SW 1271 (cell line): ENCODE measurements at places on chromosomes 11 and 22.

GRCh38 chr11:66004186-66004585, 1.9 kb downstream of the BANF1 start:
- DNase-seq: no peak

- no peak for DNase-seq
These were observed 30.1 kb downstream of the BRSK2 start for GRCh38 chr11:1419811-1420210.

GRCh38 chr11:6911948-6912347, 8.9 kb upstream of the OR2D3 start:
- no peak for DNase-seq

DNA sequence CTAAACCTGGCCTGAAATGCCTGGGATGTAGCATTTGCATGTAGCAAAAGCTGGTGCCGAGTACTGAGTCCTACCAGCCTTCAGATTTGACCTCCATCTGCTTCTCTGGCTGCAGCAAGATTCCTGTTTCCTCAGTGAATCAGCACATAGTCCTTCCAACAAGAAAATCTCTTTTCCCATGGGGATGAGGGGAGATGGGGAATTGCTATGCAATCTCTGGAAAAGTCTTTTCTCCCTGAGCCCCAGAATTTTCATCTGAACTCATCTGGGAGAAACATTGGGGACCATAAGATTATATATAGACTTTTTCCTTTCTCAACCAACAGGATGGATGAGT, 32.0 kb upstream of the YWHAH start:
- DNase-seq: no peak

- no peak for DNase-seq
These were observed 1.1 kb downstream of the UBASH3B start for GRCh38 chr11:122656631-122657101.

DNA sequence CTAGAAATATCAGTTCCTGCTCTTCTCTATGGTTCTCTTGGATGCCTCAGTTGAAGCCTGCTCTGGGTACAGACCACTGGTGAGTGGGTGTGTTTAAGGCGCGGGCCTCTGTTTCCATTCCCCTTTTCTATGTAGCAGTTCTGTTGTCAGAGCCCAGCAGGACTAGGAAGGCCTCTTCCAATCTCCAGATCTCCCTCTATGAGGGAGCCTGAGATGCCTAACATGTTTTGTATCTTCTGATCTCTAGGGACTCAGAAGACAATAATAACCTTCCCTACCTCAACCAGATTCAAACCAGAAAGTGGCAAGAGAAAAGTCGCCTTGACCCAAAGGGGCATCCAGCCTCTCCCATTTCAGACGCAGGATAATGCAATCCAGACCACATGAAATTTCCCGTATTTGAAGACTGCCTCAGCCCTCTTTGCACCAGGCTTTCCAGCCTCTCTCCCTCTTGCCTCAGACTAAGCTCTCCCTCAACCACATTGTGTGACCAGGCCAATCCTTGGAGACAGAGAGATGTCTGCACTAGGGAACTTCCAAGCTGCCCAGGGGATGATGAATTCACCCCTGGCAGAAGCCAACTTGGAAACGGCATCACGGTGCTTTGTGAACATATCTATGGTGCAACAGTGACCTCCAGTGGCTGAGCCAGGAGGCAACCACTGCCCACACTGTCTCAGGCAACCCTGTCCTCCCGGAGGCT, 150.1 kb upstream of the UBASH3B start:
- DNase-seq: peak; percentile 66

- DNase-seq: no peak
These were observed at the start of gene LAYN for GRCh38 chr11:111540114-111540936. Gene LAYN (plus strand): TSS chr11:111540720. CDS start chr11:111540844, 124 bp downstream.

GRCh38 chr11:128774593-128774992, 80.7 kb downstream of the FLI1 start:
- no peak for DNase-seq

DNA sequence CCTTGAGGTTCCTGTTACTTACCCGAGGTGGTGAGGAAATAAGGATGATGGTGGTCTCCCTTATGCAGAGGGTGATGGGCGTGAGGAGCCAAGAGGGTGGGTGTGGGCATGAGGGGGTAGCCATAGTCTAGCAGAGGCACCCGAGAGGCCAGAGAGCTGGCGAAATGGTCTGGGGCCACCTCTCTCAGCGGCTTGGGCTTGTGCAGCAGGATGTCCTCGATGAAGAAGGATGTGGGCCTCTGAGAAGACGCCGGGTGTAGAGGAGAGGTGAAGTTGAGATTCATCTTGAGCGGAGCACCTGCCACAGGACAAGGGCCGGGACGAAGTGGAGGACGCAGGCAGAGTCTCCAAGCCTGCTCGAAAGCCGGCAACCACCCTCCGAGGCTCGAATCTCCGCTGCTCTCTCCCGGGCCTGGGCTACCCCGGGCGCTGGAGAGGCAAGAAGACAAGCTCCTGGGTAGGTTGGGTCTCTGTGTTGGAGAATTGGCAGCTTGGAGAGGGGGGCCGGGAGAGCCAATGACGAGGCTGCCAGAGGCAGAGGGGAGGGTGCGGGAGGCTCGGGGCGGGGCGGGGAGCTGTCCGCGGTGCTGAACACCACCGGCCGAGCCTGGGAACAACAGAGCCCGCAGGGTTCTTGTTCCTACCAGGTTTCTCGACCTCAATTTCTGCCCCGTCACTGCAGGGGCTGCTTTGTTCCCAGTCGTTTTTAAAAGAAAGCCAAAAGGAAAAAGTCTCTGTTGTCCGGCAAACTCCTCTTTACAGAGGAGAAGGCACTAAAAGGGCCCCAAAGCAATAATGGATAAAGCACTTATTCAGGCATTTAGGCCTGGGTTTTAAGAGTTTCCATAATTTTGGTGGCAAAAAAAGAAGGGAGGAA, at the start of gene BSX:
BSX (minus strand) TSS at position 447 of the 877 bp plus-strand sequence; CDS start at position 284, 163 bp downstream.
- no peak for DNase-seq

DNA sequence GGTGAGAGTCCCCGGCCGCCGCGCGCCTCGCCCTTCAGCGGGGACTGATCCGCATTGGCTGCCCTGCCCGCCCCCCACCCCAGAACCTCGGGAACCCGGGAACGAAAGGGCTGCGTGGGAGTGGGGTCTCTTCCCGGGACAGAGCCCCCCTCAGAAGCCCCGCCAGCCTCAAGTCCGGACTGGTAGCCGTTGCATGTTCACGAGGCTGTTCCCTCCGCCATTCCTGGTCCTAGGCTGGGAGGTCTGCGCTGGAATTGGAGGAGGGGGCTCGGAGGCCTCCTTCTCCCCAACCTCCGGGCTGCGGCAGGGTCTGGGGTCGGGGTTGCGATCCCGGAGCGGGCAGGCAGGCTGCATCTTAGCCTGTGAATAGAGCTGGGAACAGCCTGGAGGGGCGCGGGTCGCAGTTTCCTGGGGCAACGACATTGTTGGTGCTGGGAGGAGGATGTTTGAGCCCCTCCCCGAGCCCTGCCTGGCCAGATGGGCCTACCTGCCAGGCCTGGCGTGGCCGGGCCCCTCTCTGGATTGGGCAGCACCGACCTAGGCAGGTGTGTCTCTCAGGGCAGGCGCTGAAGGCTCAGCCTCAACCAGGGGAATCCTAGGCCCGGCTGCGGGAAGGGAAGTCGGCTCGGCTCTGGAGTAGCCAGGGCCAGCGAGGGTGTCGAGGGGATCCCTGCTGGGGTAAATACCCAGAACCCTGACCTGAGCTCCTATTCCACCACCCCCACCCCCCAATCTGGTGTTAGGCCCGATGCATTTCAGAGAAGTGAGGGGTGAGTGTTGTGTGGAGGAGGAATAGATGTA, 670 bp downstream of the MAPK8IP1 start:
- no peak for DNase-seq

- no peak for DNase-seq
These were observed 21.6 kb downstream of the OR9G1 start for GRCh38 chr11:56720513-56720912.

DNA sequence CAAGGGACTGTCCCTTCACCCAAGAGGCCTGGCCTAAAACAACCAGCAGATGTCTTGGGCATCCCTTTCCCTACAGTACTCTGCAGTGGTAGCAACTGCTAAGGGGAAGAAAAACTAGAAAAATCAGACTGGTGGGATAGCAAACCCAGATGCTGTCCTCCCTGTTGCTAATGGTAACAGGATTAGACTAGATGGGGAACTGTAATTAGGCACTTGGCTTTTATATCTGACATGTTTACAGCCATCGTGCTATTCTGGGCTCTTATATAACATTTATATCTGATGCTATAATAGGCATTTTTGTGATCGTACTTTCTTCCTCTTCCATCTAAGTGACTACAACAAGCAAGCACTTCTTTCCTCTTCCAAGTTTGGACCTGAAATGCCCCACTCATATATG, 316.7 kb downstream of the DLG2 start:
- DNase-seq: no peak

DNA sequence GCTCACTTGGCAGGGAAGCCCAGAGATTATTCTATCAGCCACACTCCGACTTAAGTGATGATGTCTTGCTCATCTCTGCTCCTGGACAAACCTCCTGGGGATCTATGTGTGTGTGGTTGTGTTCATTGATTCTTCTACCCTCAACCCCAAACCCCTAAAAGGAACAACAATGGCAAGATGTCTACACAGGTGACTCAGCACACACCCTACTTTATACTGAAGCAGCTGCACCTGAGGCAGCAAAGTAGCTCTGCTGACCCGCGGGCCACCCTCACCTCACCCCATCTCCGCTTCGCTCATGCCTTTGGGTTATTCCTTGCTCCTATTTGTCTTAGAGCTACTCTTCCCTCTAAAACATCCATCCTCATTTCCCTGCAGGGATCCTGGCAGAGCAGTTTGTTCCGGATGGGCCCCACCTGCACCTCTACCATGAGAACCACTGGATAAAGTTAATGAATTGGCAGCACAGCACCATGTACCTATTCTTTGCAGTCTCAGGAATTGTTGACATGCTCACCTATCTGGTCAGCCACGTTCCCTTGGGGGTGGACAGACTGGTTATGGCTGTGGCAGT, 38.7 kb downstream of the TMEM45B start:
- no peak for DNase-seq

DNA sequence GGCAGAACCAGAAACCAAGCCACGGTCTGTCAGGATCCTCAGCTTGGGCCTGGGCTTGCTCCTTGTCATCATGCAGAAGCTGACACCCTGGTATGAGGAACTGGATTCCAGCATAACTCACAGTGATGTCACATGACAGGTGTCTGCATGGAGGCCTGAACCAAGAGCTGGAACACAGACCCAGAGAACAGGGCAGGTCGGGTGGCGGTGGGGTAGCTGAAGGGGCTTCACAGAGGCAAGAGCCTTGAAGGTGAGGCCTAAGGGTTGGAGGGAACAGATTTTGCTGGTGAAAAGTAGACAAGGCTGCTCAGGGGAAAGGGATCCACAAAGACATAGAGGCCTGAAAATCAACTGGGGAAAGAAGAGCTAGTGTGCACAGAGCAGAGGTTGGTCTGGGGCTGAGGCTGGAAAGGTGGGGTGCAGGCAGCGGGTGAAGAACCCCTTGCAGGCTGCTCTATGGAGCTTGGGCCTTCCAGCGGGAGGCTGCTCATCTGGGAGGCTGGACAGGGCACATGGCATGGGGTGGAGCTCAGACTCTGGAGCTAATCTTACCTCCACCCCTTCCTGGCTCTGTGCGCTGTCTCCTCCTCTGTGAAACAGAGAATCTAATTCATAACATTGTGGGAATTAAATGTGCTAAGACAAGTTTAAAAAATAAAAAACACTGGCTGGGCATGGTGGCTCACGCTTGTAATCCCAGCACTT, 18.4 kb upstream of the RPS3 start:
- no peak for DNase-seq

DNA sequence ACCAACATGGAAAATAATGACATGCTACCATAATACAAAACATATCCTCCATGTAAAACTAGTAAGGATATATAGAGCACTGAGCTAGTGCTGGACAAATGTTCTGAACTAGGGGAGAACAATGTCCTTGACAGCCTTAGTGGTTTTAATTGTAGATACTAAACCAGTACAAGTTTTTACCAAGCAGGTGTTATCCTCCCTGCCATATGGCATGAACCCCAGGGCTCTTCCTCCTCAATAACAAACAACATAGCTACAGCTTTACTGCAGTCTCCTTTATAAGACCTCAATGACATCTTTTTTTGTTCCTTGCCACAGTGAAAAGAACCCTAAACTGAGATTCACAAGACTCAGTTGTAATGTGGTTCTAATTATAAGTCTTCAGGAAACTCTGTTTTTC, 70.2 kb upstream of the GDPD4 start:
- DNase-seq: no peak

DNA sequence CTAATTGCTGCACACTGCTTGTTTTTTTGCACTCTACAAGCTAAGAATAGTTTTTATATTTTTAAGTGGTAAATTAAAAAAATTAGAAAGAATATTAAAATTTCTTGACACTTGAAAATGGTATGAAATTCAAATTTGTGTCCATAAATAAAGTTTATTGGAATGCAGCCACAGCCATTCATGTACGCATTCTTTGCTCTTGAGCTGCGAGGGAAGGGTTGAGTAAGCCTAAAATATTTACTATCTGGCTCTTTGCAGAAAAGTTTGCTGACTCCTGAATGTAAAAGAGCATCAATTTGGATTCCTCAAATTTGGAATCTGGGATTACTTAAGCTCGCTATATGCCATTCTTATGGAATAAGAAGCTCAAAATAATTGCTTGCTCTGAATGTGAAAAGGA, 3.4 kb upstream of the ADAMTS8 start:
- no peak for DNase-seq

- DNase-seq: no peak
These were observed 49.6 kb upstream of the KIRREL3 start for GRCh38 chr11:127050186-127050585.
